Tibial artery (tissue), 4 donors: ENCODE measurements at places on chromosomes 11 and 22.
A peak's percentile ranks its signal among the peaks of the same experiment; 100 is the strongest.

GRCh38 chr22:35955546-35955945 lies 73.1 kb downstream of the RBFOX2 start:
- no peak overlapping the region for H3K27ac ChIP-seq
- H3K4me3 ChIP-seq, result no peak overlapping the region
- no peaks in the 10 kb centered on the region for H3K27me3 ChIP-seq
- no peaks in the 10 kb centered on the region for H3K36me3 ChIP-seq
- no peak for DNase-seq
- H3K4me1 ChIP-seq, result no peaks in the 10 kb centered on the region

DNA sequence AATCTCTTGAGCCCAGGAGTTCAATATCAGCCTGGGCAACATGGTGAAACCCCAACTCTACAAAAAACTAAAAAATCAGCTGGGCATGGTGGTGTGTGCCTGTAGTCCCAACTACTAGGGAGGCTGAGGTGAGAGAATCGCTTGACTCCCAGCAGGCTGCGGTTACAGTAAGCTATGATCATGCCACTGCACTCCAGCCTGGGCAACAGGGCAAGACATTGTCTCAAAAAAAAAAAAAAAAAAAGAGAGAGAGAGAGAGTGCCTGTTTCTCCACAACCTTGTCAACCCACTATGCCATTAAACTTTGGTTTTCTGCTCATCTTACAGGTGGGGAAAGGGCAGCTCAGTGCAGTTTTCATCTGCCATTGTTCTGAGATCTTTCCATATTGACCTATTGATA lies 5.1 kb downstream of the FOLR3 start:
- no peaks in the 10 kb centered on the region for H3K4me1 ChIP-seq
- no peaks in the 10 kb centered on the region for H3K36me3 ChIP-seq
- no peak overlapping the region for H3K4me3 ChIP-seq
- DNase-seq, result no peak
- no peaks in the 10 kb centered on the region for H3K27me3 ChIP-seq

- no peaks in the 10 kb centered on the region for H3K4me1 ChIP-seq
- peaks cover 2% of the 10 kb centered on the region for H3K36me3 ChIP-seq
- H3K27me3 ChIP-seq, result no peaks in the 10 kb centered on the region
- DNase-seq, result no peak
- no peak overlapping the region for H3K27ac ChIP-seq
- H3K4me3 ChIP-seq, result no peak overlapping the region
Observed at GRCh38 chr22:29254286-29254660, 13.5 kb downstream of the RHBDD3 start.

DNA sequence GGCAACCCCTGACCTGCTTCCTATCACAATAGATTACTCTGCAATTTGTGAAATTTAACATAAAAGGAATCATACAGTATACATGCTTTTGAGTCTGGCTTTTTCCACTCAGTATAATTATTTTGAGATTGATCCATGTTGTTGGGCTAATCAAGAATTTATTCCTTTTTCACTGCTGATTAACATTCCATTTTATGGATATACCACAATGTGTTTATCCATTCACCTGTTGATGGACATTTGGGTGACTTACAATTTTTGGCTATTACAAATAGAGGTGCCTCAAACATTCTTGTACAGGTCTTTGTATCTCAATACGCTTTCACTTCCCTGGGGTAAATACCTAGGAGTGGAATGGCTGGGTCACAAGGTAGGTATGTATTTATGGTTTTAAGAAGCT lies 24.9 kb downstream of the TENM4 start:
- no peaks in the 10 kb centered on the region for H3K4me1 ChIP-seq
- H3K4me3 ChIP-seq, result no peak overlapping the region
- no peak for DNase-seq
- H3K27ac ChIP-seq, result no peak overlapping the region

DNA sequence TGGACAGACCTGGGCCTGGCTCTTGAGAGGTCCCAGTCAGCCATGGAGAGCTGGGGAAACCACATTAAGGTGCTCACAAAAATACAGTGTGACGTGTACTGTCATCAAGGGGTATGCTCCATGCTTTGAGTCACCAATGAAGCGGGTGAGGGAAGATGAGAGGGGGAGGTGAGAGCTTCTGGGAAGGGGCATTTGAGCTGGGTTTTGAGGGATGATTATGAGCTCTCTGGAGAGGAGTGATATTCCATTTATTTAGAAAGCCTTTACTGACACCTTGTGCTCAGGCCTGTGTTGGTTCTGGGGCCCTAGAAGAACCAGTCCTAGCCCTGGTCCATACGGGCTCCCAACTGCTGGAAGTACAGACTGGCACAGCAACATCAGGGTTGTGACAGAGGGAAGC lies 10.4 kb upstream of the ARHGEF17 start:
- no peaks in the 10 kb centered on the region for H3K27me3 ChIP-seq
- H3K36me3 ChIP-seq, result no peaks in the 10 kb centered on the region
- H3K4me3 ChIP-seq, result no peak overlapping the region
- H3K4me1 ChIP-seq, result peaks cover 25% of the 10 kb centered on the region
- no peak overlapping the region for H3K27ac ChIP-seq

DNA sequence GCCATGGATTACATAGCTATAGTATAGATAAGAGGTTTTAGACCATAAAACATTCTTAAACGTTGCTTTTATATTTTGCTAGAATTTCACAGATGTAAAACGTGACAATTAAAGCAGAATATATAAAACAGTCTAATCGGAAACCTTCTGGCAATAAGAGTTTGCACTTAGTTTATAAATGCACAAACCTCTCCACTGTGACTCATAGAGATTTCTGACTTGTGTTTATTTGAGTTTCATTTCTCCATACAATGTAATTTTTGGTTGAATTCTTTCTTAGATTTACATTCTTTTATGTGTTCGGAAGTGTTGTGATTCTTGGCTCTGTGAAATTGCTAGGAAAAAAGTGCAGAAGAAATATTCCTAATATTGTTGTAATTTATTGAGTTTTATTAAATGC lies 288.7 kb upstream of the CTSC start:
- no peak overlapping the region for H3K27ac ChIP-seq
- H3K36me3 ChIP-seq, result no peaks in the 10 kb centered on the region
- no peak for DNase-seq

DNA sequence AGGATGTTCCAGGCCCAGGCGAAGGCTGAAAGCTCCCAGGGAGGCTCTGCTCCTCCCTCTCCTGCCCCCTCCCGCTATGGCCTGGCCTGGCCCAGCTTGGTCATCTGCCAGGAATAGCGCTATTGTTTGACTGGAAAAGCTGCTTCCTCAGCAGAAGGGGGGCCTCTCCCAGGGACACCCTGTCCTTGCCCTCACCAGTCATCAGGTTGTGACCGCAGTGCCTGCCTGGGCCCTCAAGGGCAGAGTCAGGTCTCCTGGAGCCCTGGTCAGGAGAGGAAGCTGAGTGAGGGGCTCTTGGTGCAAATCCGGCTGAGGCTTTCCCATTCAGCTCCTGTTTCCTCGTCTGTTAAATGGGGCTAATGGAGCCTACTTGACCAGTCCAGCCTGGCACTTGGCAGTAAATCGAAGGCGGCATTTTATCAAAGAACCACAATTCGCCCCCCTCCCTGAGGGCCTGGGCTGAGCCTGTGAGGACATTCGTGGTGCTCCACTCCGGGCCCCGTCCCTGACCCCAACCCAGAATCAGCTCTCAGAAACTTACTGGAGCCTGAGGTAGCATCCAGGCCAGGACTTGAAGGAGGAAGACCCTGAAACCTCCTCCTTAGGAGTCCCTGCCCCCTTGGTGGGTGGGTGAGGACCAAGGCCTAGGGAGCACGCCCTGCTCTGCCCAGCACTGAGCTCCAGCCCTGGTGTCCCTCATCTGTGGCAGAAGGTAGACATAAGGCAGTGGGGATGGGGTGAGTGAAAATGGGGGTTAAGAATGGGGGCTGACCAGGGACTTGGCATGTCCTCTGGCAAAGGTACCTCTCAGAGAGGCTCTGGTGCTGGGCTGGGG lies 2.0 kb upstream of the CASTOR1 start:
- H3K36me3 ChIP-seq, result peaks cover 58% of the 10 kb centered on the region
- peak; percentile 89 for DNase-seq
- H3K27ac ChIP-seq, result peak overlapping the region; percentile 99
- H3K4me1 ChIP-seq, result peaks cover 35% of the 10 kb centered on the region
- no peaks in the 10 kb centered on the region for H3K27me3 ChIP-seq
- H3K4me3 ChIP-seq, result no peak overlapping the region

GRCh38 chr11:66190786-66191185 lies 77.7 kb upstream of the RAB1B start:
- peaks cover 9% of the 10 kb centered on the region for H3K4me1 ChIP-seq
- DNase-seq, result no peak
- no peak overlapping the region for H3K4me3 ChIP-seq

DNA sequence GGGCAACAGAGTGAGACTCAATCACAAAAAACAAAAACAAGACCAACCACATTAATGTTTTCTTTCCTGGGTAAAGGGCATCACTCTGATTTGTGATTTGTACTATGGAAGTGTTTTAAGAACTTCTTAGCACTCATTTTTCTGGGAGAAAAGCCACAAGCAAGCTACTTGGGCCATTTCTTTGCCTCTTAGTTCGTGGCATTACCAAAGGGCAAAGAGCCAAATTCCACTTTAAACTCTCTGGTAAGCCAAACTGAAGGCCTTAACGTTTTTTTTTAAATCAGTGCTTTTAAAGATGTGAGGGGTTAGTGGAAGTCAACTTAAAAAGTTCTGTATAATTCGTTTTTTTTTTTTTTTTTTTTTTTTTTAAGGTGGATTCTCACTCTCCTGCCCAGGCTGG lies 36.9 kb downstream of the CAT start:
- H3K27me3 ChIP-seq, result no peaks in the 10 kb centered on the region
- DNase-seq, result no peak
- H3K27ac ChIP-seq, result no peak overlapping the region
- H3K4me1 ChIP-seq, result no peaks in the 10 kb centered on the region

DNA sequence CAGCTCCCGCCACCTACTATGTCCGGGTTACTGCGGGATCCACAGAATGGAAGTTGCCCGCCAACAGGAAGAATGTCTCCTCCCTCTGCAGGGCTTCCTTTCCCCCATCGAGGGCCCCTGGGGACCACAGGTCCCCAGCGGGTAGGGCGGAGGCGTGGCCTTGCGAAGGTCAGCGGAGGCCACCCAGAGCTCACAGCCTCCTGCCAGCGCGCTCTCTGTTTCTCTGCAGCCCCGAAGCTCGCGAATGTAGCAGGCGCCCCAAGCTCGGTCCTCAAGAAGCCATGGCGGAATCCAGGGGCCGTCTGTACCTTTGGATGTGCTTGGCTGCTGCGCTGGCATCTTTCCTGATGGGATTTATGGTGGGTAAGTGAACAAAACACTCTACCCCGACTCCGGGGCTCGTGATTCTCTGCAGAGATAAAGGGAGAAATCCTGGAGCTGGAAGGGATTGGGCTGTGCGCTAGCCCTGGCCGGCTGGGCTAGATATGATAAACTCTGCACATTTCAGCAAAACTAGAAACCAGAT lies at the start of gene NAALAD2:
TSS of gene NAALAD2 (plus strand) at position 186 of the 526 bp plus-strand sequence. CDS start at position 282, 96 bp downstream.
- peaks cover 3% of the 10 kb centered on the region for H3K4me1 ChIP-seq
- peak within 1 kb of the TSS; percentile 53 for H3K4me3 ChIP-seq
- peak; percentile 69 for DNase-seq
- peak within 1 kb of the TSS; percentile 14 for H3K27ac ChIP-seq

- no peaks in the 10 kb centered on the region for H3K36me3 ChIP-seq
- no peak overlapping the region for H3K4me3 ChIP-seq
- H3K27ac ChIP-seq, result no peak overlapping the region
- no peaks in the 10 kb centered on the region for H3K4me1 ChIP-seq
- no peak for DNase-seq
Observed at GRCh38 chr11:28439403-28439802, 331.2 kb downstream of the METTL15 start.

DNA sequence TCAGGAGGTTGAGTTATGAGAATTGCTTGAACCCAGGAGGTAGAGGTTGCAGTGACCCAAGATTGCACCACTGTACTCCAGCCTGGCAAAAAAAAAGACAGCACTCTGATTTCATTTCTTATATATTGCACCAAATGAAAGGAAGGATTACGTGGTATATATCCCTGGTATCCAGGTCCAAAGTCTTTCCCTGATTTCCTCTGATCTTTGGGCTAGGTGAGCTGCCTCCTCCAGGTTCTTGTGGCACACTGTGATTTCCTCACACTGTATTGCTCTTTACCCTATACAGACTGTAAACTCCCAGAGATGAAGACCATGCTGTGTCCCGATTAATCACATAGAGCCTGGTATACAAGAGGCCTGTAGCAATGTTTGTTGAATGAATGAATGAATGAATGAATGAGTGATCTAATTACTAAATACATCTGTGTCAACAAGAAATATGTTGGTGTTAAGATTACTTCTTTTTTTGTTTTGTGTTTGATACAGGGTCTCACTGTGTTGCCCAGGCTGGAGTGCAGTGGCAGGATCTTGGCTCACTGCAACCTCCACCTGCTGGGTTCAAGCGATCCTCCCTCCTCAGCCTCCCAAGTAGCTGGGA lies 9.3 kb upstream of the POLD3 start:
- H3K4me3 ChIP-seq, result no peak overlapping the region
- no peak for DNase-seq
- H3K27ac ChIP-seq, result no peak overlapping the region
- H3K27me3 ChIP-seq, result no peaks in the 10 kb centered on the region
- H3K36me3 ChIP-seq, result no peaks in the 10 kb centered on the region

DNA sequence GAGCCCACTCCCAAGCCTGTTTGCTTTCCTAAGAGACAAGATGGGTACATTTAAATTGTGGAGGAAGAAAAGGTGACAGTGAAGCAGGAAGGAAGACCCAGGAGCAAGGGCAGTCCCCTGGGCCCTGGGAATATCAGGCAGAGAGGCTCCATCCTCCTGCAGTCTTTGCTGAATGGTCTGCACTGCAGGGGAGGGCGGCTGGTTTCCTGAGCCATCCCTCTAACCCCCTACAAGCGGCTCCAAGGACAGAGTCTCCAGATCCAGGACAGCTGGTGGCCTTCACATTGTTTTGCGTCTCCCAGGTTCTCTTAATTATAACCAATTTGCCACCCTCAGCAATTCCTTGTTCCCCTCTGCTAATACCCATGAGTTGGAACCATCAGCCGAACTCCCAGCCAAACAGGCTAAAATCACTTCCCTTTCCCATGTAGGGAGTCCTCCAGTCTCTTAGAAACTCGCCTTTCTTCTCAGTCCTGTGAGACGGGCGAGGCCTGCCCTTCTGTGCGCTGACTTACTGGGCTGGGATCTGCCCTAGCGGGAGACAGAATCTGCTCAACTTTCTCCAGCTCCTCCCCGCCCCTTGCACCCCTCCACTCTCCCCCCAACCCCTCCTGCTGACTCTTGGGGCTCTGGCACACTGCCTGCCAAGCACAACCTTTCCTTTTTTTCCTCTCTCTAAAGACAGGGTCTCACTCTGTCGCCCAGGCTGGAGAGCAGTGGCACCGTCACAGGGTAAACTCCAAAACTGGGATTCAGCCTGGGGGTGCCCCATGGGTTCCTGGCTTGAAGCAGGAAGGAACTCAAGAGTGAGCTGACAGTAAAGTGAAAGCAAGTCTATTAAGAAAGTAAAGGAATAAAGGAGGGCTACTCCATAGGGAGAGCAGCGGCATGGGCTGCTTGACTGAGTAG lies 53.4 kb upstream of the EMID1 start:
- H3K27me3 ChIP-seq, result no peaks in the 10 kb centered on the region
- H3K27ac ChIP-seq, result peak overlapping the region; percentile 8
- no peak overlapping the region for H3K4me3 ChIP-seq
- peak; percentile 72 for DNase-seq
- peaks cover 4% of the 10 kb centered on the region for H3K36me3 ChIP-seq
